Activated T-helper 2 cell treated with anti-CD3 and anti-CD28 coated beads, Interferon-gamma antibody, Interleukin-2, Interleukin-4, amounts not matched to agents 10 μg/mL and 5 μg/mL and 100 μg/mL, durations not matched to agents 14 hours and 24 hours and 36 hours (primary cell): ENCODE measurements at places on chromosomes 12 and 14.

DNA sequence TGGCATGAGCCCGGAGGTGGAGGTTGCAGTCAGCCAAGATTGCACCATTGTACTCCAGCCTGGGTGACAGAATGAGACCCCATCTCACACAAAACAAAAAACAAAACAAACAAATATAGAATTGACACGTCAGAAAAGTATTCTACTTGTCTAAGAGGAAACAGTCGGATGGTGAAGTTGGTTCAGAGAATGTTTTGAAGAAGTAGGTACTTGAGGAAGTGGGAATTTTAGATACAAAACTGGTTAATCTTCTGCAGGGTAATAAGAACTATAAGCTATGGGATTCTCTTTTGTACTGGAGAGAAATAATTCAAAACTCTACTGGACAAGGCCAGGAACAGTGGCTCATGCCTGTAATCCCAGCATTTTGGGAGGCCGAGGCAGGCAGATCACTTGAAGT is 14.6 kb upstream of the TCTN1 start:
- DNase-seq: no peak

DNA sequence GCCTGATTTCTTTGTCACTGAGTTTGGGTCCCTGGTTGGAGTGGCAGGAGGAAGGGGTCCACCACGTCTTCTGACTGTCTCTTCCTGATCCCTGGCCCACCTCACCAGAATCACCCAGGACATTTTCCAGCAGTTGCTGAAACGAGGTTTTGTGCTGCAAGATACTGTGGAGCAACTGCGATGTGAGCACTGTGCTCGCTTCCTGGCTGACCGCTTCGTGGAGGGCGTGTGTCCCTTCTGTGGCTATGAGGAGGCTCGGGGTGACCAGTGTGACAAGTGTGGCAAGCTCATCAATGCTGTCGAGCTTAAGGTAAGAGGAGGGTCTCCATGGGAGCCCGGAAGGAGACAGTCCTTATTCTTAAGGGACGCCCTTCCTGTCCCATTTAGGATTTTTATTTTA is 12.3 kb downstream of the MARS1 start:
- DNase-seq: no peak

GRCh38 chr12:33438025-33438772 is 1.4 kb downstream of the SYT10 start:
- no peak for DNase-seq

GRCh38 chr12:131946757-131947156 is 3.0 kb upstream of the EP400 start:
- no peak for DNase-seq

DNA sequence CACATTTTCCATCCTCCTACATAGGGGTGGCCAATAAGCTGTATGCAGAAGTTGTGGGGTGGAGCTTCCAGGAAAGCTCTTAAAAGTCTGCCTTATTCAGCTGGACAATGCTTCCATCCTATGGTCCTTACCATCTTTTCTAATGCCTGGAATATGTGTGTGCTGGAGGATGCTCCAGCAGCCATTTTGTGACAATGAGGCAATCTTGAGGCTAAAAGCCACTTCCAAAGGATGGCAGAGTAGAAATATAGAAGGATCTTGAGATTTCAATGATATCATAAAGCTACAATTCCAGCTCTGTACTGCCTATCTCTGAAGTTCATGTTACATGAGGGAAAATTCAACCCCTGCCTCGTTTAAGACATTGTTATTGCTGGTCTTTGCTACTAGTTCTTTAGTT is 95.7 kb downstream of the APAF1 start:
- no peak for DNase-seq

DNA sequence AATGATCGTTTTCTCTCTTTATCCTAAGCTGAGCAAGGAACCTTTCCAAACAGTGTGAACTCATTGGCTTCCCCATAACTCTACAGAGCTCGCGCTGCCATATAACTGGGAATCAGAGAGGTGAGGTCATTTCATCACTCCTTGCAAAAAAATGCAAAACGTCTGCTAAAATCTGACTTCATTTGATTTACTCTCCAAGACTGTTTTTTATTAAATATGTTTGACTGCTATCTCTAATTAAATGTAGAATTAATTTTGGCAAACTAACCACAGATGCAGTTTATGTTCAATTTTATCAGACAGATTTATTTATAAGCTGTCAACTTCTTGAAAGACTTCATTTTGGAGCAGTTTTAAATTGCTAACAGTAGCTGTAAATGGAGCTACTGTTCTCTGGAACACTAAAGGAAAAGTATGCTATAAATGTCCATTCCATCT is 131.6 kb upstream of the SOX5 start:
- no peak for DNase-seq

GRCh38 chr12:117968151-117968789 is 520 bp downstream of the KSR2 start:
- no peak for DNase-seq

GRCh38 chr12:99140017-99140720 is 495.1 kb downstream of the APAF1 start:
- no peak for DNase-seq

- no peak for DNase-seq
Observed at GRCh38 chr14:100271247-100271939, 32.4 kb downstream of the YY1 start.

DNA sequence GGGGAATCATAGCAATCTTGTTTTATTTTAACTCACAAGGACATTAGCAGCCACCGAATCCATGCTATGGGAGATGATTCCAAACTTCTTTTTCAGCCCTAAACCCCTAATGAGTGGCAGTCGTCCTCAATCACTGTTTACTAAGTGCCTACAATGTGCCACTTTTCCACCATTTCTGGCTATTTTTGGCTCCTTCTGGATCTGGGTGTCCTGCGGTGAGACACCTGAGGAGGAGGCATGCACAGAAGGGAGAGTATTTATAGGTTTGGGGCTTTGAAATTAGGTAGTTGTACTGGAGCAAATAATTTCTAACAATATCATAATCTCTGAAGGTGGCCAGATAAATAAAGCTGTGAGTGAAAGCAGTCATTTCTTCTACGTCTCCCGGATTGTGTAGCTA is 1125.6 kb downstream of the BCL11B start:
- DNase-seq: no peak

DNA sequence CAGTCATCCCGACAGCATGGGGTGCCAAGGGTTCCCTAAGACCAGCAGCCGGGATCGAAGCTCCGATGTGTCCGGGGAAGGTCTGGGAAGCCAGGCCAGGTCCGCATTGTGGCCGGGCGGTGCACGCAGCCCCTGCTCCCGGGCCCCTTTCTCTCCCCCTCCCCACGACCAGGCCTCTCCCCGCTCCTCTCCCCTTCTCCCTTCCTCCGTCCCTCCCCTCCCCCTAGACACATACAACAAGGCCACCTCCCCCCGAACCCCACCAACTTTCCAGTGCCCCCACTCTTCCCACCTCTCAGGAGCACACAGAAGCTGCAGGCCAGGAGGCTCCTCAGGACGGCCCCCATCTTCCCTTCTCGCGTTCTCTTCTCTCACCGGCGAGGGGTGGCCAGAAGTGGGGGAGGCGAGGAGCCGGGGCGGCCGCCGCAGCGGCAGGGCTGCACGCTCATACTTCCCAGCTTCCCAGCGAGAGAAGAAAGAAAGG is 413 bp downstream of the LRP6 start:
- no peak for DNase-seq

- DNase-seq: no peak
Observed at GRCh38 chr12:89417246-89417977, 65.1 kb upstream of the DUSP6 start.

DNA sequence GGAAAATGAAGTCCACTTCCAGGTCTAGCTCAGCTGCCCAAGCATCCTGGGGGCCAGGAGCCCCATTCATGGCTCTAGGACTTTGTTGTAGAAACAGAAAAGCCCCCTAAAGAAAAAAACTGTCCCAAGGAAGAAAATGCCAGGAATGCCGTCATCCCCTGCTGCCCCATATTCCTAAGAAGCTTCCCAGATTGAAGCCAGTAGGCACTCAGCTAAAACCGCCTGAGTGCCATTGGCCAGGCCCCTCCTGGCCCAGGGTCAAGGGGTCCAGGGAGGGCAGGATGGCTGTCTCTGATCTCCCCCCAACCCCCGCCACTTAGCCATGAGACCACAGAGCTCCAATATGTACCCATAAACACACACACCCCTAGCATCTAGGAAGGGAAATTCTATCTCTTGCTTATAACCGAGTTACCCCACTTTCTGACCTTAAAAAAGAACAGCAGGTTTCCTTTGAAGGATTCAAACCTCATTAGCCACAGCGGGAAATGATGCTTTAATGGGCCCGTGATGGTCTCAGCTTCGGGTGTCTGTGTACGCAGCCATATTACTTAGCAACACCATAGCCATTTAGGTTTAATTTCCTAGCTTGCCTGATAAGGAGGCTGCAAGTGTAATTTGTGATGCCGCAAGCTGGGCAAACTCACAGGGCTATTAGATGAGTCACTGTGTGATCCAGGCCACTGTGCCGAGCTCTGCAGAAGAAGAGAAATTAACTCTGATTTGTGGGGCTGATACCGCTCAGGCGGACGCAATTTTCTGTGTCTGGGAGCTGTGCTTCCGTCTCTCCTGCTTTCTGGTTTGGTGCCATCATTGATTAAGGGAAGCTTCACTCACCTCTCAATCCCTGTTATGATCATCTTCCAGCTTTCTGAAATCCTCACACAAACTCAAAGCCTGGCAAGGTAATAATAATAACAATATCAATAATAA is 84.2 kb downstream of the GCH1 start:
- DNase-seq: no peak

DNA sequence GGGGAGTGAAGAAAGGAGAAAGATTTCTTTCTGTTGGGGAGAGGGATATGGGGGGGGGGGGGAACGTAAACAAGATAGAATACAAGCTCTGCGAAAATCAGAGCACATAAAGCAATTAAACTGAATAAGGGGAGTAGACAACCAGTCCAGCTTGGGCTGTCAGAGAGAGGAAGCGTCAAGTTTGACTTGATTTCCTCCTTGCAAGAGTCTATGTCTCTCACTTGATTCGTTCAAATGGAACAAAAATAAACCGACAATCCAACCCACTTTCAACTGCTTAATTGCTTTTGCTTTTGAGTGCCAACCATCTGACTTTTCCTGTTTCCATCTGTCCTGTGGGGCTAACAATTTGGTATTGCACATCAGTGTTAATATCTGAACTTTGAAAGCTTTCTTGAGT is 942 bp downstream of the SYT1 start:
- no peak for DNase-seq

DNA sequence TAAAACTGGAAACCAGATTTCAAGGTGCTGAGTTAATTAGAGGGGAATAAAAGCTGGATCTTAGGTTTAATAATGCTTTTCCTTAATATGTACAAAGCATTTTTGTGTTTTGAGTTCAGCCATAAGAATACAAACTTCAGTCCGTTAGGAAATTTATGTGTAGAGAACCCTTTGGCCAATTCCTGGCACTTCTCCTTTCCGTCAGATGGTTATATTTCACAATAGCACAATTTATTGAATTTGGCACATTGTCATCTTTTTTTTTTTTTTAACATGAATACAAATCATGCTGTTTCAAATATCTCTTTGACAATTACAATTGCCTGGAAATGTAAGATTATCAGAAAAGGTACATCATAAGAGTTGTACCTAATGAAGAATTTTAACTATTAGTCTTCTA is 56.2 kb upstream of the DDHD1 start:
- DNase-seq: no peak

DNA sequence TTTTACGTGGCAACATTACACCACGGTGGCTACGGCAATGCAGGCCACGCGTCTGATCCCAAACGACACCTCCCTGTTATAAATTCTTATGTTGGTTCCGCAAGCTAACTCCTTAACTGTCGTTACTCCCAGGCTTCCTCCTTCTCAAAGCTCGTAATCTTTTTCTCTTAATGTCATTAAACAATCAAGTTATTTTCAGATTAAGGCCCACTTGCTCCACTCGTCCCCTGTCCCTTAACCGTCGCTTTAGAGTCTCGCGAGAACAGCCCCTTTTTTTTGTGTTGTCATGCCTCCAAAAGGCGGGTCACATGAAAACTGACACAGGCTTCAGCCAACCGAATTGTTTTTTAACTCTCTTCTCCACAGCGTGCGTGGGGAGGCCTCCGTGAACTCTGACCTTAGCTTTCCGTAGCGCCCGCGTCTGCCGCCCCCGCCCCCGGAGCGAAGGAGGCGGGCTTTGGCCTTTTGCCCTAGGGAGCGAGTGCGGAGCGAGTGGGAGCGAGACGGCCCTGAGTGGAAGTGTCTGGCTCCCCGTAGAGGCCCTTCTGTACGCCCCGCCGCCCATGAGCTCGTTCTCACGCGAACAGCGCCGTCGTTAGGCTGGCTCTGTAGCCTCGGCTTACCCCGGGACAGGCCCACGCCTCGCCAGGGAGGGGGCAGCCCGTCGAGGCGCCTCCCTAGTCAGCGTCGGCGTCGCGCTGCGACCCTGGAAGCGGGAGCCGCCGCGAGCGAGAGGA is at the start of gene CAND1:
Gene CAND1 (plus strand): TSS at position 463 of the 737 bp plus-strand sequence. CDS start 360 bp downstream, outside the sequence.
- peak; percentile 94 for DNase-seq

DNA sequence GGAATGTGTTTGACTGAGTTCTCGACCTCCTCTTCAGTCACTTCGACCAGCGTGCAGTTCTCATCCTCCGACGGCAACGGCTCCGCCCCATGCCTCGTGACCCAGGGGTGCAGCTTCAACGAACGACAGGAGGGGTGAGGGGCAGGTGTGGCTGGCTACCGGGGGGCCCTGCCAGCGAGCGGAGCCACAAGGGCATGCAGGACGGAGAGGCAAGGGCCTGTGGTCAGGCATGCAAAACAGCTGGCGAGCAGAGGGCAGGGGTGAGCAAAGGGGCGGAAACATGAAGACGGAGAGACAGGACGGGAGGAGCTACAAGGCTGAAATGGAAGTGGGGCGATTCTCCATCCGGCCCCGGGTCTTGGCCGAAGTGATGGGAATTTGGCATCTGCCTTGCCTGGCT is 38.7 kb downstream of the P2RX4 start:
- no peak for DNase-seq

DNA sequence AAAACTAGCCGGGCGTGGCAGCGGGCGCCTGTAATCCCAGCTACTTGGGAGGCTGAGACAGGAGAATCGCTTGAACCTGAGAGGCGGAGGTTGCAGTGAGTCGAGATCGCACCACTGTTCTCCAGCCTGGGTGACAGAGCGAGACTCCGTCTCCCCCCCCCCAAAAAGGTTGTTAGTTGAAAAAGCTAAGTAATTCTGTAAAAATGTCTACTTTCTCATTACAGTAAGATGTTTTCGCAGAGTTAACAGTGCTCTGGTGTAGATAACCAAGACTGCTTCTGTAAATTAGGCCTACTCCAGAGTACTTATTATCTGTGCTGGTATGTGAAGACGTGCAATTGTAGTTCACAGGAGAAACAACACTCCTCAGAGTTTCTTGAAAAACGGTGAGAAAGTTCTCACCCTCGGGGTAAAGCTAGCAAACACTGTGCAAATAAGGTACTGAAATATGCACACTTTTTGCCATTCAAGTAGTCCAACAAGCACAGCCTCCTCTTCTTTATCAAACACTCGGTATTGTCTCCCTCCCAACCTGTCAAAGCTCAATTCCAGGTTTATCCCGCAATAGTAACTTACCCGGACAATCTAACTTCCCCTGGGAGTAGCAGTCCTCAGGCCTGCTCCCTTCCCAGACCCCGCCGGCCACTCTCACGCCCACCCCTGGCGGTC is 974 bp downstream of the BTBD7 start:
- no peak for DNase-seq
